ENCODE measurements at places on chromosomes 16 and 17.

GRCh38 chr16:57146040-57146647, 39.7 kb downstream of the PSME3IP1 start:
- no peak for DNase-seq

- DNase-seq, result no peak
Observed at GRCh38 chr17:49514071-49514721, 19.1 kb downstream of the NGFR start.

- DNase-seq, result no peak
Observed at GRCh38 chr17:80926591-80927250, 64.9 kb upstream of the CHMP6 start.

- DNase-seq, result peak; percentile 57
Observed at GRCh38 chr16:87000001-87000400, 317.2 kb downstream of the C16orf95 start.

GRCh38 chr16:19393226-19394111, 24.2 kb upstream of the TMC5 start:
- DNase-seq, result peak; percentile 91

DNA sequence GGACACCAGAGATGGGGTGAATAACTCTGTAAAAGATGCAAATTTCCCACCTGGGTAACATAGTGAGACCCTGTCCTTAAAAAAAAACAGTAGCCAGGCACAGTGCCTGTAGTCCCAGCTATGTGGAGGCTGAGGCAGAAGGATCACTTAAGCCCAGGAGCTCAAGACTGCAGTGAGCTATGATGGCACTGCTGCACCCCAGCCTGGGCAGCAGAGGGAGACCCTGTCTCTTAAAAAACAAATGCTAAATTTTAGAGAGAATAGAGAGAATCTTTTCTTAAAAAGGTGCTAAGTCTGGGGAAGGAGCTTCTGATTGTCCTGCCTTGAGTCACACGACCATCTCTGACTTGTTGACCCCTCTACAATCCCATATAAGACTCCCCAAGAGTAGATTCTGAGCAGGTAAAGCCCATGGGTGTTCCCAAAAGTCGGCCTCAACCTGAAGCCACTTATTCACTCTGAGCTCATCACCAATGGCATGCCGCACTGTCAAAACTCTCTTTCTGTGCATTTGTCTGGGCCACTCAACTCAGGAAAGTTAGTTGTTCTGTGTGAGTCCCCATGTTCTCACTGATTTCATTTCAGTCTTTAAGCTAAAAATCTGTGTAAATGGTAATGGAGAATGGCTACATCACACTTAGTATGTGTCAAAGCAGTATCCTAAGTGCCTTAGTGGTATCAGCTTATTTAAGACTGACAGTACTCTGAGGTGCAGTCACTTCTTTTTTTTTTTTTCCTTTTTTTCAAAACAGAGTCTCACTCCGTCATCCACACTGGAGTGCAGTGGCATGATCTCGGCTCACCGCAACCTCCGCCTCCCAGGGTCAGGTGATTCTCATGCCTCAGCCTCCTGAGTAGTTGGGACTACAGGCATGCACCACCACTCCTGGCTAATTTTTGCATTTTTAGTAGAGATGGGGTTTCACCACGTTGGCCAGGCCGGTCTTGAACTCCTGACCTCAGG, 41.6 kb downstream of the PRKCB start:
- no peak for DNase-seq

- DNase-seq, result no peak
Observed at GRCh38 chr17:61404913-61405685, 5.5 kb downstream of the TBX2 start.

GRCh38 chr17:80352991-80353665, 61.8 kb upstream of the ENDOV start:
- peak; percentile 15 for DNase-seq

DNA sequence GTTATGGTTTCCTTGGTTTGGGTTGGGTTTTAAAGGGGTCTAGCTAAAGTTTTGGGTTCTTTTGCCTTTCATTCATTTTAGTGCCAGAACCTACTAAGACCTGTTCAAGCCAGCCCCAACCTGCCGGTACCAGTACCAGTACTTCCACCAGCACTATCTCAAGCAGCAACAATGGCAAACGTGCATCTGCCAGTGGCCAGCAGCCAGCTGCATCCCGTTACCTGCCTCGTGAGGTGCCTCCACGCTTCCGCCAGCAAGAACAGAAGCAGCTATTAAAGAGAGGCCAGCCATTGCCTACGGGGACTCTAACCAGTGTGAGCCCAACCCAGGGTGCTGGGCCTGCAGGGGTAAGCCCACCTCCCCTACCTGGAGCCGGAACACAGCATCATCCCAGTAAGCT, 72.9 kb downstream of the TNRC6C start:
- no peak for DNase-seq

DNA sequence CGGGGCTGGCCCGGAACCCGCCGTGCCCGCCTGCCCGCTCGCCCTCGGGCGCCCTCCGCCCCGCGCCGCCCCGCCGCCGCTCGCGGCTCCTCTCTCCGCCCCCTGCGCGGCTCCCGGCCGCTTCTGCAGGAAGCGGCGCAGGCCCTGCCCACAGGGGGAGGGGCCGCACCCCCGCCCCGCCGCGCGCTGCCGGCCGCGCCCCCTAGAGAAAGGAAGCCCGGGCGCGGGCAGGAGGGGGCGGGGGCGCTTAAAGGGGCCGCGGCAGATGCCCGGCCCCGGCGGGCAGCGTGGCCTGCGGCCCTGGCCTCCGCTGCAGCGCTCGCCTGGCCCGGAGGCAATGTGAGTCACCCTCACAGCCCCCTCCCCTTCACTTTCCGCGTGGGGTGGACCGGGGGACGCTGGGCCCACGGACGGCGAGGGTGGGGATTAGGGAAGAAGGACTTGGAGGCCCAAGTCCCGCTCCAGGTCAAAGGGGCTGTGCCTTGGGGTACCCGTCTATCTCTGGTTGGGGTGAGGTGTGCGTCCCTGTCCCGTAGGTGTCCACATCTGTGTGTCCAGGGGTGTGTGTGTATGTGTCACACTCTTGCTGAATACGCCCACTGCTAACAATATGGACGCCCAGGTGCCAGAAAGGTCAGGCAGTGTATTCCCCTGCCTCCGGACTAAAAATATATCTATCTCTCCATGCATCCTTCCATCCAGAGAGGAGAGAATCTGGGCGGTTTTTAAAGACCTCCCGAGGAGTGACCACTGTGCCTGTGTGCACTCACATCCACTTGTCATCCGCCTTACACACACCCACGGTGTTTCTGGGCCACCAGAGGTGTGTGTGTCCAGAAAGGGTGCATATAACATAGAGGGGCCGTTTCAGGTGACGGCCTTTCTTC, at the start of gene GIT1:
Gene GIT1 (minus strand): TSS at position 125 of the 887 bp plus-strand sequence. CDS start 270 bp downstream, outside the sequence.
- DNase-seq, result peak; percentile 85

DNA sequence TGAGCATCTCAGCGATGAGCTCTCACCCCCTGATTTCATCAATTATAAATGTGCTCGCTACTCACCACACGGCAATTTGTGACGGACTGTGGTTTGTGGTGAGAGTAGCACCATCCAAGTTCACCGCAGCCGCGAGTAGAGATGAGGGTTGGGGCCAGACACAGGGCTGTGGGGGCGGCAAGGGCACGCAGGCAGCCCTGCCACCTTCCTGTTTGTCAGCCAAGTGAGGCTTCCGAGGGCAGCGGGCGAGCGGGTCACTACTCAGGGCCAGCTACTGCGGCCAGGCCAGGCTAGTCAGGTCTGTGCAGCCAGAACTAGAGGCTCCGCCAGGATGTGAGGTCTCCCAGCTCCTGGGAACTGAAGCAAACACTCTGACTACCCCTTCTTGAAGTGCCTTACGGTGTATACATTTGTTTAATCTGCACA, 39.6 kb upstream of the MEOX1 start:
- DNase-seq, result no peak

DNA sequence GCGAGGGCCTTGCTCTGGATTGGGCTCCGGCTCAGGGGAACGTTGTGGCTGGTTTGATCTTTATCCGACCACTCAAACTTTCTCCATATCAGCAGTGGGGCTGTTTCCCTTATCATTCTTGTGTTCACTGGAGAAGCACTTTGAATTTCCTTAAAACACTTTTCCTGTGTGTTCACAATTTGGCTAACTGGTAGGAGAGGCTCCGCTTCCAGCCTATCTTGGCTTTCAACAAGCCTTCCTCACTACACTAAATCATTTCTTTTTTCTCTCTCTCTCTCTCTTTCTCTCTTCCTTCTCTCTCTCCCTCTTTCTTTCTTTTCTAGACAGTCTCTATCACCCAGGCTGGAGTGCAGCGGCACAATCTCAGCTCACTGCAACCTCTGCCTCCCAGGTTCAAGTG, 43.0 kb downstream of the ABR start:
- DNase-seq, result no peak

DNA sequence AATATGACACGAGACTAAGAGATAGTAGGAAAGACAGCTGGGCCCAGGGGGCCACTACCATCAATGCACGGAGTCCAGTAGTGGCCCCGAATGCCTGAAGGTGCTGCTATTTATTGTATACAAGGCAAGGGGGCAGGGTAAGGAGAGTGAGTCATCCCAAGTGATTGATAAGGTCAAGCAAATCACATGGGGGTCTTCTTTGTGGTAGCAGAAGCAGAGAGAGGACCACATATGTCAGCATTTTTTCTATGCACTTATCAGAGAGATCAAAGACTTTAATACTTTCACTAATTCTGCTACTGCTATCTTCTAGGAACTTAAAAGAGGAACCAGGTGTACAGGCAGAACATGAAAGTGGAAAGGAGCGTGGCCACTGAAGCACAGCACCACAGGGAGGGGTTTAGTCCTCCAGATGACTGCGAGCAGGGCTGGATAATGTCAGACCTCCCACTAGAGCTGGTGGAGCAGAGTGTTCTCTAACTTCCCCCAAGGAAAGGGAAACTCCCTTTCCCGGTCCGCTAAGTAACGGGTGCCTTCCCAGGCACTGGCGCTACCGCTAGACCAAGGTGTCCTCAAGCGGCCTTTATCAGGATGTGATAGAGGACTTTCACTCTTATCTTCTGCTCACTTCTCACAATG, 26.4 kb upstream of the ARL4D start:
- DNase-seq, result peak; percentile 31

GRCh38 chr16:89422527-89422904, 67.8 kb downstream of the ANKRD11 start:
- no peak for DNase-seq

GRCh38 chr16:1979271-1980029, 1.8 kb downstream of the NOXO1 start:
- DNase-seq, result peak; percentile 85

- no peak for DNase-seq
Observed at GRCh38 chr16:4839942-4840341, 7.1 kb downstream of the GLYR1 start.

DNA sequence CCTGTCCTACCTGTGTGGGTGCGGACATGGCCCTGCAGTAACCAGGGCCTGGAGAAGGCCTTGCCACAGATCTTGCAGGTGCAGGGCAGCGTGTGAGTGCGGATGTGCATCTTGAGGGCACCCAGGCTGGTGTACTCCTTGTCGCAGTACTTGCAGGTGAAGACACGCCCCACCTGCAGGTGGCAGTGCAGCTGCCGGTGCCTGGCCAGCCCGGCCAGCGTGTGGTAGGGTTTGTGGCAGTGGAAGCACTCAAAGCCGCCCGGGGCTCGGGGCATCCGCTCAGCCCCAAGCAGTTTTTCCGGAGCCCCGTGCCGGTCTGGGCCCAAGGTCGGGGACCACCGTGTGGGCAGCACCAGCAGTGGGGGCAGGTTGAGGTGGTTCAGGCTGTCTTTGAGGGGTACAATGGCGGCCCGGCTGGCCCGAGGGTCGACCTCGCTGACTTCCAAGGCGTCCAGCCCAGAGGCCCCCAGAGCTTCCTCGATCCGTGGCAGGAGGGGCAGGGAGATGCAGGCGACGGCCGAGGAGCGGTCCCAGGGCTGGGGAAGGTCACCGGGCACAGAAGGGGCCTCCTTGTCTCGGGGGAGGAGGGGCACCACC, 5.1 kb downstream of the SNAI3 start:
- DNase-seq, result no peak

DNA sequence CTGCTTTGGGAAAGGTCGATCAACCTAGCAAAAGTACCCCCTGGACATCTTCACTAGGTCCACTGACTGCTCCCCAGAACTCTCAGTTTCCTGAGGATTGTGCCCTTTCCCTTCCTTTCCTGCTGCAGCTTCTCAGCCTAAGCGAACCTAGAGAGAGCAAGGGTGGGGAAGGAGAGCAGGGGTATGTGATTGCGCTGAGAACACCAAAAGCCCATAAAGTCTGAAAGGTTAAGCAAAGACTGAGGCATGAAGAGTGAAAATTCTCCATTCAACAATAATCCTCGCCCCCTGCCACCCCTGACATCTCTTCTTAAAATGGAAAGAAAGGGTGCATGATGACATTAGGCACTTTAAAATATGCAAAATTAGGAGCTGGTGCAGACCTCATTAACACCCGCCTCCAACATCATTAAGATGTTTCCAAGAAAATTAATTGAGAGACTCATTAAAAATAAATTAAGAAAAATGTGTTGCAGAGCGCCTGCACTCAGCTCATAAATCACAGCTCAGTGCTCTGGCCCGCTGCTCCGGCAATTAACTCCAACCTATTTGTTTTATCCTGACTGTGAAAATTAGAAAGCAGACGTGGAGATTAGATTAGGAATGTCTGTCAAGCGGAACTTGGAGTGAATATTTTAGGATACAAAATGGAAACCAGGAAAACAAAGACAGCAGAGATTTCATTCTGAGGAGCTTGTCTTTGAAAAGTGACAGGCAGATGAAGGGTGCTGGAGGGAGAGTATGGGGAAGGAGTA, 49.1 kb upstream of the PMFBP1 start:
- DNase-seq, result no peak

GRCh38 chr17:64063766-64064224, 43.4 kb upstream of the ICAM2 start:
- DNase-seq, result peak; percentile 85

DNA sequence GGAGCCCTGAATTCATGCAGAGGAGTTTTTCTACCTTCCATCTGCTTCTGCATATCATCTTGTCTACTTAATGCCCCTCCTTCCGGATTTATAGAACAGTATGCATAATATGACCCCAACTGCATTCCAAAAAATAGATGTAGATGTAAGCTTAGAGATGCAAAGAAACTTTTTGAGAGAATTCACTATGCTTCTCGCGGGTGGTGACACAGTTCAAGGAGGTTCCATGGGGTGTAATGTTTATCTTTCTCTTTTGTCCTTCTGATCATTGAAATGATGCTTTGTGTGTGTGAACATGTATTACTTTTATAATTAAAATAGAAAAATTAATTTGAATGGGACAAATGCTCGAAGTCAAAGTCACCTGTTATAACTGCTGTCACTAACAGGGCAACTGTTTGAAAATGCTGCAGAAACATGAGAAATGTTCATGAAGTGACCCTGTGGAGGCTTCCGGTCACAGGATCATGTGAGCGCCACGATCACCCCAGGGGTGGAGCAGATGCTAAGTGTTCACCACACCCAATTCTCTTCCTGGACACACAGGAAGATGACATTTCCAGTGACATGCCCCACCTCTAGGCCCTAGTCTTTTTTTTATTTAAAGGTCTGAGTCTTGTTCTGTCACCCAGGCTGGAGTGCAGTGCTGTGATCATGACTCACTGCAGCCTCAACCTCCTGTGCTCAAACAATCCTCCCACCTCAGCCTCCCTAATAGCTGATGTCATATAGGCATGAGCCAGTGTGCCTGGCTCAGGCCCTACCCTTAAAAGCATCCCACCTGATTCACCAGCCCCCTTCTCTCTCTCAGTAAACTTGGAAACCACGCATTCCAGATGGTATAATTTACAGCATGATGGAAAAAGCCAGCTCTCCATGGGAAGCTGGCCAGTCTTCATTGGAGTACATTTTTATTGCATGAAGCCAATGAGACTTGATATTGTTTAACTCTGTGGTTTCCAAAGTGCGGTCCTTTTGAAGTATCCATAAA, 21.0 kb upstream of the AGRP start:
- no peak for DNase-seq

- DNase-seq, result no peak
Observed at GRCh38 chr17:61323909-61324868, 75.5 kb upstream of the TBX2 start.

- no peak for DNase-seq
Observed at GRCh38 chr17:10031127-10031526, 126.1 kb upstream of the RCVRN start.

- DNase-seq, result no peak
Observed at GRCh38 chr16:6993544-6993943, 339.1 kb upstream of the RBFOX1 start.
